Pancreas (tissue), 10 donors: ENCODE measurements at places on chromosomes 5 and 9.

DNA sequence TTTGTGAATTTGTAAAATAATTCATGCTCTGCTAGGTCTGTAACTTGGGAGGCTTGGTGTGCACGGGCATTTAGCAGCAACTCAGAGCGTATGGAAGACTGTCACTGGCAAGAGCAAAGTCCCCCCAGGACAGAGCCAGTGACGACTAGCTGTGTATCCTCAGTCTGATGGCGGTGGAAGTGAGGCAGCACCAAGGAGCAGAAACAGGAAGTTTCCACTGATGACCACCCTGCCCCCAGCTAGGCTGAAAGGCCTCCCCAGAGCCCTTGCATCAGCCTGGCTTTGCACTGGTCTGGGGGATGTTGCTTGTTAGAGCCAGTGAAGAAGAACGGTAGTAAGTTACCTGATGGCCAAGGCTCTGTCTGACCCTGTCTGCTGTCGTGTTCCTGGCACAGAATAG lies 66.8 kb upstream of the ABL1 start:
- peaks cover 5% of the 10 kb centered on the region for H3K4me1 ChIP-seq
- no peak overlapping the region for H3K4me3 ChIP-seq
- DNase-seq: no peak
- H3K27me3 ChIP-seq: no peaks in the 10 kb centered on the region
- no peaks in the 10 kb centered on the region for H3K36me3 ChIP-seq
- H3K27ac ChIP-seq: no peak overlapping the region

- no peak overlapping the region for H3K27ac ChIP-seq
- H3K36me3 ChIP-seq: no peaks in the 10 kb centered on the region
- H3K4me3 ChIP-seq: no peak overlapping the region
- no peaks in the 10 kb centered on the region for H3K4me1 ChIP-seq
- no peaks in the 10 kb centered on the region for H3K27me3 ChIP-seq
Measured at GRCh38 chr5:57717555-57717954, 234.9 kb upstream of the ACTBL2 start.

DNA sequence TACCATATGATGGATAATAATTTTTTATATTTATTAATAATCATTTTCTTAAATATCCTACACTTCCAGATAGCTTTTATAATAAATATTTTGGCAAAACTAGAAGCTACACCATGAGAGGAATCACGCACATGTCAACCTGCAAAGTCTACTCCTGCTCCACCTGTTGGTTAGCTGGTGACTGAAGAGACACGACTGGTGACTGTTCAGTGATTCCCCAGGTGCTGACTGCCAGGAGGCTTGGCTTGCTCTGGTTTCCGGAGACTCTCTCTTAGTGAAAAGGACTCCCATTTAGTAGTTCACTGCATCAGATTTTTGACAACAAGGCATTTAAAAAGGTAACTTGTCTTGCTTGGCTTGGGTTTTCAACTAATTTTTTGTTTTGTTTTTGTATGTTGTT lies 20.9 kb downstream of the GZMA start:
- H3K27ac ChIP-seq: no peak overlapping the region
- H3K27me3 ChIP-seq: no peaks in the 10 kb centered on the region
- DNase-seq: no peak
- H3K36me3 ChIP-seq: no peaks in the 10 kb centered on the region
- H3K4me3 ChIP-seq: no peak overlapping the region
- no peaks in the 10 kb centered on the region for H3K4me1 ChIP-seq

GRCh38 chr9:73810585-73811215 lies 659.0 kb downstream of the ANXA1 start:
- no peaks in the 10 kb centered on the region for H3K36me3 ChIP-seq
- H3K27ac ChIP-seq: no peak overlapping the region
- H3K4me1 ChIP-seq: no peaks in the 10 kb centered on the region
- H3K27me3 ChIP-seq: no peaks in the 10 kb centered on the region
- DNase-seq: no peak

GRCh38 chr9:107358986-107359385 lies 75.9 kb downstream of the RAD23B start:
- H3K27ac ChIP-seq: no peak overlapping the region
- no peaks in the 10 kb centered on the region for H3K4me1 ChIP-seq
- H3K27me3 ChIP-seq: no peaks in the 10 kb centered on the region
- DNase-seq: no peak

DNA sequence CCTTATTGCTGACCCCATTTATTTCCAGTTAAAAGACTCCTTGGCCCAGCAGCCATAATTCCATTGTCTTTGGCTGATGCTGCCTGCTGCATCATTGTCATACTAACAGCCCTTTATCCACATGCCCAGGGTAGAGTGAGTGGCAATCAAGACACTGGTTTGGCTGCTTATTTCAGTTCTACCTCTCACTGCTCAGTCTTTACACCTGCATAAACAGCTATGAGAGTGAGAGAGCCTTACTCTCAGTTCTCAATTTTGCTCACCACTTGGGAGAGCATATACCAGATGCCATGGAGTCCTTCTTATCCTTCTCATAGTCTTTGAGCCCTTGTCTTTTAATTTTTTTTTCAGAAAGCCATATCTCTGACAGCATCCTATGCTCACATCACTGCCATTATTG lies 596.9 kb upstream of the CYLC2 start:
- H3K36me3 ChIP-seq: no peaks in the 10 kb centered on the region
- H3K4me3 ChIP-seq: no peak overlapping the region
- H3K4me1 ChIP-seq: no peaks in the 10 kb centered on the region
- no peak overlapping the region for H3K27ac ChIP-seq
- no peak for DNase-seq

DNA sequence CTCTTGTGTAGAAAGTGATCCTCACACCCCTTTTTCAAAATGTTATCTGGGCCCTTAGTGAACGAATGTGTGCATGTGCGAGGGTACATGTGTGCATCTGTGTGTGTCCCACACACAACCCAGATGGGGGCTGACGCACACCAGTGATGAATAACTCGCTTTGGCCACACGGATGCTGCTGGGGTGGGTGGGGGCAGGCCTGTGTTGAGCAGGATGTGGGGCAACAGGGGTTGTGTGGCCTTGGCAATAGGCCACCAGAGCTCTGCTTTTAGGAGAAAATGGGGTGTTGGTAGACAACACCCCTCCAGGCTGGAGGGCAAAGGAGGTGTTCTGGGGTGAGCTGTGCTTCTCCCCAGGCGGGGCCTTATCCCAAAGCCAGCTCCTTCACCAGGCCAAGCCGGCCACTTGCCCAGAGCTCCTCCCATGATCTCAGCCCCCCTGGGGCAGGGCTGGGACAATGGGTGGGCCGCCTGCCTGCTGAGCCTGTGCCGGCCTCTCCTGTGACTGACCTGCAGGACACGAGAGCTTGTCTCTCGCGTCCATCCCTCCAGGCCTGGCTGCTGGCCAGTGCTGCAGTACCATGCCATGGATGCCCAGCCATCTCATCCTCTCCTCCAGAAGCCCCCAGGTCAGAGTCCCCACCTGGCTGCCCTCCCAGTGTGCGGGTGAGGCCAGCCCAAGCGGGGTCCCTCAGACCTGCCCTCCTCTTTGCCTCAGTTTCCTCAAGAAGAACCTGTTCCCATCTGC lies 1.7 kb downstream of the DBN1 start:
- peaks cover 3% of the 10 kb centered on the region for H3K4me1 ChIP-seq
- H3K27me3 ChIP-seq: no peaks in the 10 kb centered on the region
- H3K4me3 ChIP-seq: peak overlapping the region; percentile 65
- no peak overlapping the region for H3K27ac ChIP-seq
